Esophagus mucosa (tissue), 1 donor: ENCODE measurements at places on chromosomes 4 and X.
A peak's percentile ranks its signal among the peaks of the same experiment; 100 is the strongest.

GRCh38 chrX:7637066-7637465 is 205.9 kb upstream of the VCX start:
- ATAC-seq = no peak

- peak; percentile 52 for ATAC-seq
These were observed 154.9 kb upstream of the TECRL start for GRCh38 chr4:64564126-64564525.

- no peak for ATAC-seq
These were observed 108.5 kb downstream of the HMX1 start for GRCh38 chr4:8762951-8763735.

DNA sequence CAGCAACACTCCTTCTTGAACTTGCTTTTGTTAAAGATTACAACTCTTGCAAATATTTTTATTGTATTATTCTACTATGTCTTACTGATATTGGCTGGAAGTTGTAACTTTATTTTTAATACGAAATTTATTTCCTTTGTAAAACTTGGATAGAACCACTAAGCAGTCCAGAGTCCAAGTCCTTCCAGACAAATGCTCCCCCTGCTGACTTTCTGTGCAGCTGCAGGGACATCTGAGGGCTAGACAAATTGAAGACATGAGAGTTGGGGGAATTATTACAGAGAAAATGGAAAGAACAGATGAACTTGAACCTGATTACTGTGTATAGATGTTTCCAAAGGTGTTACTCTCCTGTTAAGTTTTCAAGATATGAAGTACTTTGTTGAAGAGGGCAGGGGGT is 238.8 kb downstream of the GRIA3 start:
- no peak for ATAC-seq

DNA sequence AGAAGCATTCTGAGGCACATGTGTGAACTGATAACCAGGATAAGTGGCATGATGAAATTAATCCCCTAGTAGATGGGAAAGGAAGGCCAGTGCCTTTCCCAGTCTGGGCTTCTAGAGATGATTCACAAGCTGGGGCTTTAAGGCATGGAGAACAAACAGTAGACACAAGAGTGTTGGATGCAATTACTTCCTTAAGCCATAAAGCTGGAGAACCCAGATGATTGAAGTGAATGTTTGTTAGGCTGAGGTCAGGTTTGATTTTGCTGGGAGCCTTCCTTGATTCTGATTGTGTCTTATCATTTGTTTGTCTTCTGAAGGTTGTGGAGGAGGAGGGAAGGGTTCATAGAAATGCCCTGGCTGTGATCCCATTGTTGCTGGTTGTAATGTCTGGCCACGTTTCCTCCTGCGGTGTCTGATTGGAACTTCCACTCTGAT is 125.2 kb downstream of the NHS start:
- ATAC-seq = no peak

DNA sequence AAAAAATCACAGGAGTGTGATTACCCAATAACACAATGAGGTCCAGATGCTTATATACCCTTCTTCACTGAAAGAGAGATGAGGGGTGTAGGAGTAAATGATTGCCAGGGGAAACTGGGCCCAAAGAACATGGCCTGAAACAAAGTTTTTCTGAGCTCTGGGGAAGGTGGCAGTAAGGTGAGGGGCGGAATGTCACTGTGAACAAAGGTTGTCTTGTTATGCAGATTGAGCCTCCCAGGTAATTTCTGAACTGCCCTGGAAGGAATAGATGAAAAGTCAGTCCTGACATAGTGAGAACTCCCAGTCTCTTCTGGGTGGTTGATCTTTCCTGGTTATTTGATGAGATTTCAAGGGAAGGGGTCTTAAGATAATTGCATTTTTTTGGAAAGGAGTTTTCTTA is 2.5 kb upstream of the TMEM47 start:
- no peak for ATAC-seq

GRCh38 chrX:7091923-7092322 is 55.6 kb upstream of the STS start:
- ATAC-seq = no peak

- ATAC-seq = no peak
These were observed 79.7 kb downstream of the SHROOM2 start for GRCh38 chrX:9865804-9866472.

DNA sequence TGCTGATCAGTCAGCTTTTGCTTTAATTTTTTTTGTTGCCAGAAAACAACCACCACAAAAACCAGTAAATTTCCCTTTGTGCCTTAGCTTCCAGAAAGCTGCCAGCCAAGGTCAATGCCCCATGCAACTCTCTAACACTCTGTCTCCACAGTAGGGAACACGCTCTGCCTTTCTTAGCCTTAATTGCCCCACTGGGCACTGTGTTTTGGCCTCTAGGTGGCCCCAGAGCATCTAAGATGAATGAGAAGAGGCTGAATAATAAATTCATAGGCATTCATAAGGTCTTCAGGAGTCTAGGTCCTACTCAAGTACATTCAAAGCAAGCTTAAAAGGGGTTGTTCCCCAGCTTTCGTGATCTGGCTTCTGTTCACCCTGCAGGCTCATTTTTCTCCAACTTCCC is 57.7 kb upstream of the PASD1 start:
- peak; percentile 41 for ATAC-seq

- ATAC-seq = no peak
These were observed 59.8 kb downstream of the CASK start for GRCh38 chrX:41863343-41864203.

DNA sequence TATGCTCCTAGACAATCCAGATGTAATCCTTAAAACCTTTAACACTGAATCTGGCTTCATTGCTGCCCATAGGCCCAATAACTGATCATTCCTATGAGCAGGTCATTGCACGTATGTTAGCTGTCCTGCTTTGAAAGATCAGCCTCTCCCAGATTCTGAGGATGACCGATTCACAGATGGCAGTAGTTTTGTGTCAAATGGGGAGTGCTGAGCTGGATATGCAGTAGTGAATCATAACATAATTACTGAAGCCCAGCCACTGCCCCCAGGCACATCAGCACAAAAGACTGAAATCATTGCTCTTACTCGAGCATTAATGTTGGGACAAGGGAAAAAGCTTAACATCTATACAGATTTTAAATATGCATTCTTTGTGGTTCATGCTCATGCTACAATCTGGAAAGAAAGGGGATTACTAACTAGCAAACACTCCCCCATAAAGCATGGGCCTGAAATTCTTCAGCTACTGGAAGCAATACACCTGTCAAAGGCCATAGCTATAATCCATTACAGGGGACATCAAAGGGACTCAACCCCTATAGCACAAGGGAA is 16.4 kb upstream of the ZNF280C start:
- ATAC-seq = peak; percentile 87

- peak; percentile 72 for ATAC-seq
These were observed 16.3 kb downstream of the KLF8 start for GRCh38 chrX:56248492-56248891.

DNA sequence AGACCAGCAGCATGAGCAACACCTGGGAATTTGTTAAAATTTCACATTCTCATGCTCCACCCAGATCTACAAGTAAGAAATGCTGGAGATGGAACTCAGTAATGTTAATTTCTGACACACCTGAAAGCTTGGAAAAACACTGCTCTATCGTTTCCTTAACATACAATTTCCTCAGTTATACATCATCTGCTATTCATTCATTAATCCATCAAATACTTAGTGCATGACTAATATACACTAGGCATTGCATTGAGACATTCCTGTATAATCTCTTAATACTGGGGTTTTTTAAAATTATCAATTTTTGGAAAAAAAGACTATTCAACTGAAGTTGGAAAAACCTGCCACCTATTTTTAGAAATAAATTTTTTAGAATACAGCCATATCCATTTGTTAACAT is 106.1 kb downstream of the CHM start:
- ATAC-seq = no peak

- no peak for ATAC-seq
These were observed 147.2 kb upstream of the WDFY3 start for GRCh38 chr4:85113706-85114105.

- ATAC-seq = no peak
These were observed 15.0 kb downstream of the RGN start for GRCh38 chrX:47093248-47093647.

- ATAC-seq = no peak
These were observed 5.4 kb downstream of the LAGE3 start for GRCh38 chrX:154473683-154474082.

DNA sequence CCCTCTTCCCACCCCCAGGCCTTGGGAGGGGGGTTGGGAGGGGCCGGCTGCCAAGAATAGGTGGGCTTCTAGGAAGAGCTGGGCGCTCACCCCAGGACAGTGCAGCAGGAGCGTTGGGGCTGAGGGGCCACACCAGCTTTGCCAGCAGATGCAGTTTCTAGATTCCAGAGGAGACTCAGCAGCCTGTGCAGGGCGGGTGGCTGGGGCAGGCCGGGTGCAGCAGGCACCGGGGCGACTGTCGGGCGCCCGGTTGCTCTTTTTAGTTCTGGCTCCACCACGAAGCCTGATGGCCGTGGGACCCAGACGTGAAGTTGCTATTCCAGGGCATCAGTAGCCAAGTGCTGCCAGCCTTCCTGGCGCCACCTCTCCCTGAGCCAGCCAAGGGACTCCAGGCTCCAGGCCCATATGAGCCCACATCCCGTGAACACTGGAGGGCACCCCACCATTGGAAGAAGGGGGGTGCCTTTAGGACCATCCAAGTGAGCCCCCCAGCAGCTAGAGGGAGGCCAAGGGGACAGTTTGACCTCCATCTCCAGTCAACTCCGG is 5.8 kb downstream of the SSR4 start:
- no peak for ATAC-seq

- ATAC-seq = peak; percentile 71
These were observed 2.2 kb downstream of the NHS start for GRCh38 chrX:17377091-17377717.

GRCh38 chr4:113559947-113560346 is 201.6 kb downstream of the CAMK2D start:
- ATAC-seq = no peak

DNA sequence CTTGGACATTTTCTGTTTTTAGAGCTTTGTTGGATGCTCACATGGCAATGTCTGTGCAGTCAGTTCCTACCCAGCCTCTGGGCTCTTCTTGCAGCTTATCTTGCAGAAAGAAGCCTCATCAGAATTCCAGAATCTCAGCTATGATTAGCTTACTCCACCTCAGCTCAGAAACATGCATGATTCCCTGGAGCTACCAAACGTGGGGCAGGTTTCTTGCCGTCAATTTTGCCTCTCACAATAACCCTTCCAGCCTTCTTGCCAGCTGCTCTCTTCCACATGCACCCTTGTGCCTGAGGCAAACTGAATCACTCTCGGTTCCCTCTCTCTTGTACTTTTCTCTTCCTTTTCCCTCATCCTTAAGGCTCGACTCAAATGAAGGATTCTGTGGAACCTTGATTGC is 141.4 kb downstream of the PTTG2 start:
- ATAC-seq = peak; percentile 32

GRCh38 chr4:124509151-124509550 is 203.4 kb downstream of the ANKRD50 start:
- no peak for ATAC-seq

- ATAC-seq = peak; percentile 76
These were observed 9.5 kb downstream of the WDR44 start for GRCh38 chrX:118355225-118355920.

- ATAC-seq = peak; percentile 84
These were observed 133.4 kb downstream of the OPHN1 start for GRCh38 chrX:68299898-68300297.

DNA sequence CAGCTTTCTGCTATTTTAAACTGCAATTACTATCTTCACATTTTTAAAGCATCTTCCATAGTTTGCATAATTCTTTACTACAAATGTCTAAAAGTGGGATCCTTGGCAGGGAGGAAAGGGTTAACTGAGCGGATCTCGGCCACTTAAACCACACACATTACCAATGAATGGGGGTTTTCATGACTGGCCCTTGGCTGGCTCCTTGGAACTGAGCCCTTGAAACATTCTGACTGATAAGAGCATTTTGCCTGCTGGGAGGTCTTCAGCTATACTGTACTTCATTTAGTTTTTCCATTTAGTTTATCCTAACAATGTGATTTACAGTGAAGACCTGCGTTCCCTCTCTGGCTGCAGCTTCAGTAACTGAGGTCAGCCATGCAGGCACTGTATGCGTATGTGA is 31.7 kb upstream of the MFAP3L start:
- no peak for ATAC-seq

DNA sequence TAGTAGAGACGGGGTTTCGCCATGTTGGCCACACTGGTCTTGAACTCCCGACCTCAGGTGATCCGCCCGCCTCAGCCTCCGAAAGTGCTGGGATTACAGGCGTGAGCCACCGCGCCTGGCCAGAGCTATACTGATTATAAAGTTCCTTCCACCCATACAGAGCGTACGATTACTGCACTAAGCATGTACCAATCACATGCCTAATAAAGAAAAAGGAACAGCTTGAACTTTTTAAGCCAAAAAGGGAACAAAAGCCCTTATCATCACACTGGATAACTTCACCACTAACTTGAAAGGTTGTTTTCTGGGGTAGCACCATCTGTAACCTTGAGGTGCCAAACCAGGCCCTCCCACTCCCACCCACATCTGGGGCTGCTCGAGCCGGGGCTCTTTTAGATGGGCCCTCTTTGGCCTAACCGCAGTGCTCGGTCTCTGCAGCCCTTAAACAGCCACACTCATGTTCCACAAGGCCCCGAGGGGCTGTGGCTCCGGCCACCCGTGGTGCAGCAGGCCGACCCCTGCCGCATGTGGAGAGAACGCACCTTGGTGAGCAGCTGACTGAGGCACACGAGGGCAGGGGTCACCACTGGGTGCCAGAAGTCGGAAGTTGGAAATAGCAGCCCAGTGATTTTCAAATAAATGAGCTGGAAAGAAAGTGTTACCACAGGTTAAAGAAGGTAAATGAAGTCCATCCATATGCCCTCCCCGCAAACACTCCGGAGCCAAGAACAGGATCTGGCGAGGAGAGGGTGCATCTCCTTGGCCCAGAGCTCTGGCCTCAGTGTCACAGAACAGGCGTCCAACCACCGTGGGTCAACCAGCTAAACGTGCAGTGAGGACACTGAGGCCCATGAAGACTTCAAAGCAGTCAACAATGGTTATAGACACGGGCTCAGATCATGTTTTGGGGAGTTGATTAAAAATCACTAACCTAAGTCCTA is 18.4 kb downstream of the NOP14 start:
- no peak for ATAC-seq

DNA sequence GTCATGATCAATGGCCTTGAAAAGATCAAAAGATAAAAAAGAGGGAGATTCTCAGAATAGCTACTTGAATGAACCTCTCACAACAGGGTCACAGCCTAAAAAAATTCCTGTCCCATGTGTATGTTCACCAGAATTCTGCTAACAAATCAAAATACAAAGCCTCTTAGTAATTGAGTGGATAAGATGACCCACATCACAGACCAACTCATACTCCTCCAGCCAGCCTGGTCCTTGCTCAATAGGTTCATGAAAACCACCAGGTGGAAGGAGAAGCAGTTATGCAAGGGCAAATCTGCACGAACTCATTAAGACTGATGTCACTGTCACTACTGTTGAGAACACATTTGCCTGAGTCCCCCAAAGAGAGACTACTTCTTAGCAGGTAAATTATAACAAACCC is 21.5 kb downstream of the WDFY3 start:
- peak; percentile 66 for ATAC-seq

GRCh38 chrX:14489437-14489836 is 39.9 kb upstream of the GLRA2 start:
- ATAC-seq = no peak

- no peak for ATAC-seq
These were observed 165.1 kb upstream of the PPP3CA start for GRCh38 chr4:101512416-101512815.
